ENCODE measurements at places on chromosomes 7 and 10.

DNA sequence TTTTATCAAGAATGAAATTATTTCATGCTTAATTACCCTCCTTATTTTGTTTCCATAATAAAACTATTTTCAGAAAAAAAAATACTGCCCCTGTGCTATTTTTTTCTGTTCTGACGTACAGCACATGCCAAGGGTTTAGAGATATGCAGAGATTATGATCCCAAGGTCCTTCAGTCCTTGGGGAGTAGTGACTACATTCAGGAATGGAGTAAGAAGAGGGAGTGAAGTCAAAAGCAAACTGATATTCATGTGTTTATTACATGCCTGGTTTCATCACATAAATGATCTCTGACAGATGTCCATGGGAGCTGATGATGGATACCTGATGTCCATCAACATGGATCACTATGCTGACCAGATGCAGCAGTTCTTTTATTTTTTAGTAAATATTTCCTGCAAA is 17.2 kb downstream of the AKAP9 start:
- no peak for DNase-seq

DNA sequence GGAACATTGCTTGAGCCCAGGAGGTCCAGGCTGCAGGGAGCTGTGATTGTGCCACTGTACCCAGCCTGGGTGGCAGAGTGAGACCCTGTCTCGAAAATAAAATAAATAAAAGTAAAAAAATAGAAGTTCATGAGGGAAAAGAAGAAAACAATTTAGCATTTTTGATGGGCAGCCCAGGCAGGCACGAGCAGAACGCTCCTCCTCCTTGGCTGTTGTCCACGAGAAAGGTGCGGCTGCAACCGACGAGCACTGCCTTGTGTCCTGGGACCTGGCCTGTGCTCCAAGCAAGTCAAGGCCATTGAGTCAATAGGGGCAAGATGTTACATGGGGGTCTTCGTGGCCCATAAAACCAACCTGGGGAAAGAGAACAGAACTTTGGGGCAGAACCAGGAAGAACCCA is 25.6 kb downstream of the EBF3 start:
- DNase-seq, result no peak

DNA sequence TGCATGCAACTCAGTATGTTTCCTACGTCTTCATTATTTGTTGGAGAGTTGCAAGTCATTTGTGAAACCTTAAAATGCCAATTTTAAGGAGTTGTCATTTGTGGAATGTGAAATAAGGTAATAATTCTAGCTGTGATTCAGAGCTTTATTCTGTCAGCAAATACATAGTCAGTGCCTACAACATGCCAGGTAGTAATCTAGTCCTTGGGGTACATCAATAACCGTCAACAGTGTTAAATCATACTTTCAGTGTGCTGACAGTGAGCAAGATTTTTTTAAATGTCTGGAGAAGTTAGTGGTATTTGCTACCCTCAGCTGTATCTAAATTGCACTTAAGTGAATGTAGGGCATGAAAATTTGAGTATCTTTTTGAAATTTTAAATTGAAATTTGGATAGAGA is 36.7 kb downstream of the MPLKIP start:
- no peak for DNase-seq

- no peak for DNase-seq
These were observed 40.8 kb downstream of the MYL10 start for GRCh38 chr7:101588131-101588935.

GRCh38 chr10:131825150-131825848 is 75.5 kb upstream of the PPP2R2D start:
- DNase-seq, result peak; percentile 1

DNA sequence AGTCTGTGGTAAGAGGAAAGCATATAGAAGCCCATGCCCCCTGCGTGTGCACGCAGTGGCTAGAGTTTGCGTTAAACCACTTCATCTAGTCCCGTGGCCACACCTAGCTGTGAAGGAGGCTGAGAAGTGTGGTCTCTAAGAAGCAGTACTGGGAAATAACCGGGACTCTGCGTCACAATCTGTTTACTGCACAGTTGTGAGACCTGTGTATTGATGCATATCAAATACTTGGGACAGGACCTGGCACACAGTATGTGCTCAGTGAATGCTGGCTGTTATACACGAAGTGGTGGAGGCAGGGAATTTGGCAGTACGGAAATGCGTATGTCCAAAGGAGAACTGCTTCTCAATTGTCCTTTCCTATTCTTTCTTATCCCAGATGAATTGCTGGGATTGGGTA is 149.5 kb downstream of the ARHGAP21 start:
- no peak for DNase-seq

DNA sequence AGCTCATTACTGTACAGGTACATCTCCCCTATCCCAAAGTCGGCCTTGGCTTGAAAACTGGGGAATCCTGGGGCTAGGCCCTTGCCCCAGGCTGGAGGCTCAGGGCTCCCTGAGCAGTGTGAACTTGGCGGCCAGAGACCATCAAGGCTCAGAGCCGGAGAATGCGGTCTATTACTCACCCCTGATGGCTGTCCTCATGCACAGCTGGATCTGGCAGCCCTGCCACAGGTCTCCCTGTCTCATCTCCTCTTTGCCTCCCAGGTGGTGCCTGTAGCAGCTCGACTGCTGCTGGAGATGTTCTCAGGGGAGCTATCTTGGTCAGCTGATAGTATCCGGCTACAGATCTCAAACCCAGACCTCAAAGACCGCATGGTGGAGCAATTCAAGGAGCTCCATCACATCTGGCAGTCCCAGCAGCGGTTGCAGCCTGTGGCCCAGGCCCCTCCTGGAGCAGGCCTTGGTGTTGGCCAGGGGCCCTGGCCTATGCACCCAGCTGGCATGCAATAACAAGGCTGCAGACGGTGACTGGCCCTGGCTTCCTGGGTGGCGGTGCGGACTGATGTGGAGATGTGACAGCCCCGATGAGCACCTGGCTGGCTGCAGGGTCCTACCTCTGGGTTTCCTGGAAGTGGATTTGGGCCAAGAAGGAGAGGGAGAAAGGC is 10.7 kb downstream of the IRF5 start:
- no peak for DNase-seq

DNA sequence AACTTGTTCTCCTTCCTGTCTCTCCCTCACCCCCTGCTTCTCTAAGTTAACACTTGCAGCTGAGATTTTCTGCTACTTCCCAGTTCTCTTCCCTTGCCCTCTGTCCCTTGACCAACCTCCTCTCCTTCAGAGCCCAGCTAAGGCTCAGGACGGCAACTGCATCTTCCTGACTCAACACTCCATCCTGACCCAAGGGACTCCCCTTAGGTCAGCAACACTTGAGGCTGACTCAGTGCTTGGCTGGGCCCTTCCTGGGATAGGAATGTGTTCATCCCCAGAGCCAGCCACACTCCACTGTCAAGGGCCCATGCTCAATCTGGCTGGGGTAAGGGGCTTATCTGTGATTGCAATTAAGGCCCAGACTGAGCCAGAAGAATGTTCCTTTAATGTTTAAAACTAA is 3.4 kb downstream of the CALHM2 start:
- DNase-seq, result peak; percentile 53

DNA sequence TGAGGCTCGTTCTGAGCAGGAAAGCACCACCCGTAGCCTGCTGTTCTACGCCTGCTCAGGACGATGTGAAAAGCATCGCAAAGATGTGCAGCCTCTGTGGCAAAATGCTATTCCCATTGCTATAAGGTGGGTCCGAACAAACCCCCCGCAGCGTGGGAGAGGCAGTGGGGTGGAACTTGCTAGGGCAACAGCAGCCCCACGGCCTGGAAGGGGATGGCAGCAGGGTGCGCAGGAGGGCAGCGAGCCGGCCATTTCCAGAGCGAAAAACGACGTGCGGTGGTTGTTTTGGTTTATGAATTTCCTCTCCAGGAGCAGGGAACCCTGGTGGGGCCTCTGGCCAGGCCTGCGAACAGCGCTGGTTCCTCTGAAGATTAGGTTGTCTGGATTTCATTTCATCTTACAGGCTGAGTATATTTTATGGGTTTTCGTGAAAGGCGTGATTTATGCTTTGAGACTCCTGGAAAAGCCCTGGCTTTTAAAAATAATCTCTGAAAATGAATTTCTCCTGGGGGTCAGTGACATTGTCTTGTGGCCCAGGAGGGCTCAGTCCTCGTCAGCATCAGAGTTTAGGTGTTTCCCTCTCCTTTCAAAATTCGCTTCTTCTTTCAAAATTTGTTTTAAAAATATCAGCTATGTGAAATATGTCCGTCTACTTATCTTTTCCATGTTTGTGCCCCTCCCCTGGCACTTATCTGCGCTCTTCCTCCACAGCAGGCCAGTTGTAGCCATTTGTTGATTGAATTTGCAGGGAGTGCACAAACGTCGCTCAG is 42.3 kb upstream of the UBE3C start:
- DNase-seq, result no peak

- DNase-seq, result no peak
These were observed 17.3 kb upstream of the SAMD9L start for GRCh38 chr7:93165447-93165846.

- no peak for DNase-seq
These were observed 55.3 kb downstream of the TEX36 start for GRCh38 chr10:125627646-125628045.

DNA sequence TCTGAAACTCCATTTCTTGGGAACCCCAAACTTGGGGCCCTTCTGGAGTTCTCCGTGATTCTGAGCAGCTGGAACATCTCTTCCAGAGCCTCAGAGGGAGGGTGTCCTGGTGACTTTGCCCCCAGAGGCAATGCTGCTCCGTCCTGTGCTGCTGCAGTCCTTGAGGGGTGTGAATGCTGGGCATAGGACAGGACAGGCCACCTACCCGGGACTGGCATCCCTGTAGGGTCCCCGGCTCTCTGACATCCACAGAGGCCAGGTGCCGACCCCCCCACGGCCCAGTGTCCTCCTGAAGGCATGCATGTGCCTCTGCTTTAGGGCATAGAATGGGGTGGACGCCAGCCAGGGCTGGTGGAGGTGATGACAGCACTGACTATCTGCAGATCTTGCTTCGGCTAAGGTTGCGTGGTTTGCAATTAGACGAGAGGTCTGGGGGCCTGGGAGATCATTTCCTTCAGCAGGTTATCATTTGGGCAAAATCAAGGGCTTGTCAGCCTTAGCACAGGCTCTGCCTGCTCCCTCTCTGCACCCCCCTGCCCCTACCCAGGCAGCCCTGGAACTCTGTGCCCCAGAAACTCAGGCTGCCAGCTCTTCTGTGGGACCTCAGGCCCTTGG is 136.9 kb upstream of the GPR26 start:
- no peak for DNase-seq

- peak; percentile 12 for DNase-seq
These were observed 14.6 kb downstream of the ASB15 start for GRCh38 chr7:123616223-123616622.

DNA sequence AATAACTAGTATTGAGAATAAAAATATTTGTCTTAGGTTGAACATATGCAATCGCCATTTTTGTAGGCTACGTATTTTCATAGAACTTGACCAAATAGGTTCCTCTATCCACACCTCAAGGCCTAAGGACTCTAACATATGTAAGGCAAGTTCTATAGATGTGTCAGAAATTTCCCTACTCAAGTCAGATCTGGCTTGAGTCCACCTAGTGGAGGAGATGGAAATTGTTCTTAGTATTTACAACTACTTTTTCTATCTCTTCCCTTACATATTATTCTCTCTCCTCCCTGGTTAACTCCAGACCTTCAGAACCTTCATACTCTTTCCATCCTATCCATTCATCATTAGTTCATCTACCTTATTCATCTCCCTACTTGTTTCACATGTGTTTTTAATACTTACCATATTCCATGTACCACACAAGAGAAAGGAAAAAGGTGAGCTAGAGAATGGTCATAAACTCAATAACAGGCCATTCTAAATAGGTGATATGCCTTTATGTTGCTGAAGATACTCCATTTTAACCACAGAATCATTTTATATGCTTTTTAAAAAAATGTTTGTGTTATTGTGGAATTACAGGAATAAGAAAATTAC is 174.5 kb upstream of the HDAC9 start:
- peak; percentile 66 for DNase-seq

All from astrocyte of the spinal cord (primary cell).